ENCODE measurements at places on chromosomes 4 and X.

GRCh38 chrX:150577174-150577573 lies 8.8 kb downstream of the MTM1 start:
- no peak for DNase-seq

DNA sequence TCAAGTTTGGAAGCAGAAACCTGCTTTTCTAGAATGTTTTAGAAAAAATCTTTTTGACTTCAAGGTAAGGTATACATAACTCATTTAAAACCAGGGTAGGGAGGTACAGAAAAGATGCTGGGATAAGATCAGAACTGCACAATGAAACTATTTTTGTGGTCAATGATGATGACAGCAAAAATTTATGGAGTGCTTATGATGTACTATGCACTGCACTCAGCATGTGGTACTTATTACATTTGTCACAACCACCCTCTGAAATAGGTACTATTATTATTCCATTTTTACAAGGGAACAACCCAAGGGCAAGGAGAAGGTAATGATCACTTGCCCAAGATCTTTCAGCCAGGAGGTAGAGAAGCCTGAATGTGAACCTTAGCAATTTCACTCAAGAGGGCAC lies 8.0 kb downstream of the GPM6B start:
- no peak for DNase-seq

GRCh38 chr4:144614850-144615585 lies 30.9 kb upstream of the HHIP start:
- no peak for DNase-seq

- no peak for DNase-seq
Observed at GRCh38 chrX:39936886-39937770, 160.6 kb downstream of the BCOR start.

DNA sequence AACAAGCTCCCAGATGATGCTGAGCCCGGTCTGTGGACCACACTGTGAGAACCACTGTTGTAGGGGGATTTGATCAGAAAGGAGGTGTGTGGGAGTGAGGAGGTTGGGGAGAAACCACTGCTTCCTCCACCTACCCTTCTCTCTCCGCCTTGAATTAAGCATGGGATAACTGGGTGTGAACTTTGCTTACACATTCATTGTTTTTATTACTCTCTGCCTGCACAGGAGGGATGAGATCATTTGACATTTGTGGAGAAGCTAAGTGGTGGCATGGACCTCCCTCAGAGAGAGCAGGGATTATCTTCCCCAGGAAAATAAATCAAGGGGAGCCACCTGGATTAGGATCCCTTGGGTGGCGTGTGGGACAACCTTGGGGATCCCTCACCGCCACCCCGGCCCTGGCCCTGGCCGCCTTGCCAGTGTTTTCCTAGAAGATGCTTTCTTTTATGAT lies 212.1 kb upstream of the ATP6AP2 start:
- no peak for DNase-seq

DNA sequence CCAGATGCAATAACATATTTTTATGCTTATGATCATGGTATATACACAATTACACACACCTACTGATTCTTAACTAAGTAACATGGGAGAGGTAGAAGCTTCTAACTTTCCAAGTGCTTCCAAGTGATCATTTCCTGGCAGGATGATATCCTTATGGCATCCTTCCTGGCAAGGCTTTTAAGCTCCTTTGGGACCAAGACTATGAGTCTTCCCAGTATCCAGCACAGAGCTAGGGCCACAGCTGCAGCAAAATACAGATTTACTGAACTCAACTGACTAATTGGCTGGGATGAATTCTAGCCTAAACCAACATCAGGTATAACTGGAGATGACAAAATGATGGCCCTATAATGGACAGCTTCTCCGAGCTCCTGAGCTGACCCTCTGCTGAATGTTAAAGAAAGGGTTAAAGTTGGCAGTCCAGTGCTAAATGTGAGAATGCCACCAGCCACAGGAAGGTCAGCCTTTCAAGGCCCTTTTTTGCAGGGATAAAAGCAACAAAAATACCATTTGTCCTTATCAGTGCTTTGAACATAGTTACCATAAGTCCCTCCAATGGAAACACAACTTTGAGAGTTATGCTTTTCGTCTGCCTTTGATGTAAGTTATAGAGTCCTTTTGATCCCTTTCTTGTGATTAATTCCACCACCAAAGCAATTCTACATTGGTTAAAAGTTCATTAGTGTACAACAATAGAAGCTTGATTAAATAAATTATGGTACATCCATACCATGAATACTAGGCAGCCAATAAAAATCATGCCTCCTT lies 73.4 kb downstream of the MGST2 start:
- DNase-seq, result no peak

GRCh38 chr4:124903995-124904722 lies 191.6 kb upstream of the ANKRD50 start:
- DNase-seq, result no peak

GRCh38 chrX:17546356-17546755 lies 171.4 kb downstream of the NHS start:
- DNase-seq, result no peak

- no peak for DNase-seq
Observed at GRCh38 chr4:101670897-101671296, 119.6 kb upstream of the BANK1 start.

DNA sequence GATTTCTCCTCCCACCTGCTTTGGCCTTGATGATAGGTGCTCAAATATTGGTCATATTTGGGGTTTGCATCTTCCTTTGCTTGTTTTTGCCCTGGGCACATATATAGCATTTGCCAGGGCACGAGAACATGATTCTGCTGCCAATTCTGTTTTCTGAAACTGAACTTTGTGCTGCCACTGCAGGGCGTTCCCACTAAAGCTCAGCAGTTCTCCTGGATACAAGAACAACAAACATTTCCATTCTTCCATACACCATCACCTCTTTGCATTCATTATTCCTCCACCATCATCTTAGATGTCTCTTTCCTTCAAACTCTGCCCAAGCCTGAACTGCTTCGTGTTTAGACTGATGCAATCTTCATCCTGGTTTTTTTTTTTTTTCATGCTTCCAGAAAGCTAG lies 36.3 kb upstream of the GATB start:
- DNase-seq, result no peak
